ENCODE measurements at places on chromosomes 7 and 10.
A peak's percentile ranks its signal among the peaks of the same experiment; 100 is the strongest.

DNA sequence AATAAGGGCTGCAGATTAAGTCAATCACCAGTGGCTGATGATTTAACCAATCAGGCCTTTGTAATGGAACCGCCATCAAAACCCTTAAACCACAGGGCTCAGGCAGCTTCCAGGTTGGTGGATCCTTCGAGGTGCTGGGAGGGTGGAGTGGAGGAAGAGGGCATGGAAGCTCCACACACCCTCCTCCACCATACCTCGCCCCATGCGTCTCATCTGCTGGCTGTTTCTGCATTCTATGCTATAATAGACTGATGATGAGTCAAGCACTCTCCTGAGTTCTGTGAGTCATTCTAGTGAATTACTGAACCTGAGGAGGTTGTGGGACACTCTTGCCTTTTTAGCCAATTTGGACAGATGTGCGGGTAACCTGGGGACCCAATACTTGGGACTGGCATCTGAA, 43.9 kb downstream of the CHST15 start:
- DNase-seq, result no peak

GRCh38 chr10:5663692-5664427, 2.5 kb downstream of the ASB13 start:
- DNase-seq, result no peak

GRCh38 chr7:91463330-91463729, 199.1 kb downstream of the FZD1 start:
- no peak for DNase-seq

- no peak for DNase-seq
These were observed 39.4 kb upstream of the GRB10 start for GRCh38 chr7:50822110-50822509.

DNA sequence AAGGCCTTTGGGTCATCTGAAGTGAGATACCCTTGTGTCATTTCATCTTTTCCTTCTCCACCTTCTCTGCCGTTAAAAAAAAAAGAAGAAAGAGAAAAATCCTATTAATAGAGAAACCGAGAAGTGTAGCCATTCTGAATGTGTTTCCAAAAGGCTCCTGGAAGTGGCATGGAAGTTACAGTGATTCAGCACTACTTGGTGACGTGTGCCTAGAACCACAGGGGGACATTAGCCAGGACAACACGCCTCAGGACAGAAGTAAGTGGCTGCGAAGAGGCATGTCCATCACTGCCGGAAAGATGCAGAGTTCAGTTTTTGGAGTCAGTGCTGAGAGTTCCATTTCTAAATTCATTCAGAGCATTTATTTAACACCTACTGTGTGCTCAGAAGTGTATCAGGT, 6.3 kb downstream of the HTRA1 start:
- DNase-seq, result no peak

GRCh38 chr7:65800890-65801341, 72.0 kb upstream of the VKORC1L1 start:
- DNase-seq, result no peak

DNA sequence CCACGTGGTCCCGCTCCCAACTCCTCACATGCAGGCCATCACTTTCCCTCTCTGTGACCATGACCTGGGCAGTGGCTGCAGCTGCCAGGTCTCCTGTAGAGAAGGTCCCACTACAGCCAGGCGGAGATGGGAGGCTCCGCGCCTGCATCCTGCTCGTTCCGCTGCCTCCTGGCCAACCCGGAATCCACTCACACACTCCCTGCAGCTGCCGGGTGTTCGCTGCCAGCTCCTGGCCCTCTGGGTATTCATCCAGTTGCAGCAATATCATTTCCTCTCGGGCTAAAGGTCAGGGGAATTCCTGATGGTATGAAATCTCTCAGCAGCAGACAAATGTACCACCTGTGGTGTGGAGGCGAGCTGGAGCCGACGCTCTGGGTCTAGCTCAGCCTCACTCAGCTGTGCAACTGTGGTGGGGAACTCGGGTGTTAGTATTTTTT, 65.7 kb downstream of the TLL2 start:
- no peak for DNase-seq

DNA sequence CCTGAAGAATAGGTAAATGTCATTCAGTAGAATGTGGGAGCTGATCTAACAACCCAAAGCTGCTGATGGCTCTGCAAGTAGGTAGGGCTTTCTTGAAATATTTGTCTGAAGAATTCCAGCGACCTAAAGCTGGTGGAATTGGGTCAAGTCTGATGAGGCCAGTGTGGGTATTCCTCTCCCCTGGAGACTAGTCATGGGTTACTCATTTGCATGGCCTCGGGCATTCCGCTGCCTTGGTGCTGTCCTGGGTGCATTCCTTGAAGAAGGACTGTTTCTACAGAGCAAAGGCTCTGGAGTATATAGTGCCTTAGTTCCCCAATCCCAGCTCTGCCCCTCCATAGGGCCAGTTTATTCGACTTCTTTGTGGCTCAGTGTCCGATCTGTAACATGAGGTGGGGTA, 19.2 kb downstream of the PDK4 start:
- no peak for DNase-seq

GRCh38 chr10:68989317-68989990, 851 bp downstream of the KIFBP start:
- no peak for DNase-seq

DNA sequence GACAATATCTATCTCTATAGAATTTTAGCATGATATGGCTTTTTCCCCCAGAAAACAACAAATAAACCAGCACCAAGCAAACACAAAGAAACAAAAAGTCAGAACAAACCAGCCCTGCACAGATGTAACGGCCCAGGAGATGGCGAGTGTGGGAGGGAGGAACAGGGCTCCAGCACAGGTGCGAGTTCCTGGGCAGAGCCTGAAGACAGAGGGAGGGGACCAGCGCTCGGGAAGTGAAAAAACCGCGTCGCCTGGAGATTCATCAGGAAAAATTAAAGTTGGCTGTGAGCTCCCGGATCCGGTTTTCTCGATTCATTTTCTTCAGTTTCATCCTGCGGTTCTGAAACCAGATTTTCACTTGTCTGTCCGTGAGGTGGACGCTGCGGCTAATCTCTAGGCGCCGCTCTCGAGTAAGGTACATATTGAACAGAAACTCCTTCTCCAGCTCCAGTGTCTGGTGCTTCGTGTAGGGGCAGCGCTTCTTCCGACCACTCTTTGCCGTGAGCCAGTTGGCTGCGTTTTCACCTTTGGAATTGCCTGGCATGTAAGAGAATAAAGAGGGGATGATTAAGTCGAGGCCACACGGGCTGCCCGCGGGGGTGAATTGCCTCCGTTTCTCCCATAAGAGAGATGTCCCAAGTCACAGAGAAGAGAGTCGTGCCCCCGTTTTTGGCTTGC, 2.3 kb downstream of the HOXA10 start:
- DNase-seq, result no peak

- no peak for DNase-seq
These were observed 104.5 kb downstream of the TNS3 start for GRCh38 chr7:47477191-47478016.

DNA sequence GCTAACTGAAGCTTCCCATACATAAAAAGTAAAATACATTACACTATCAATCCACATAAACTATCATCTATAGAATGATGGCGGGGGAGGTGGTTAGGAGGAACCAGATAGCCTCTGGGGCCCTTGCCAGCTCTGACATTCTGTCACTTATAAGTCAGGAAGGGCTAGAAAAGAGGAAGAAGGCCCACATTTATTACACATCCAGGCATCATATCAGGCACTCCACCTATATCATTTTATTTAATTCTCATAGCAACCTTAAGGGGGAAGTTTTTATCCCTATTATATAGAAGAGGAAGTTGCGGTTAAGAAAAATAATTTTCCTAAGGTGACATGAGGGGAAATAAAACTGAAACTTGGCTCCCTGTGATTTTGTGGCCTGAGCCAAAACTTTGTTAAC, 29.9 kb downstream of the HEPACAM2 start:
- no peak for DNase-seq

DNA sequence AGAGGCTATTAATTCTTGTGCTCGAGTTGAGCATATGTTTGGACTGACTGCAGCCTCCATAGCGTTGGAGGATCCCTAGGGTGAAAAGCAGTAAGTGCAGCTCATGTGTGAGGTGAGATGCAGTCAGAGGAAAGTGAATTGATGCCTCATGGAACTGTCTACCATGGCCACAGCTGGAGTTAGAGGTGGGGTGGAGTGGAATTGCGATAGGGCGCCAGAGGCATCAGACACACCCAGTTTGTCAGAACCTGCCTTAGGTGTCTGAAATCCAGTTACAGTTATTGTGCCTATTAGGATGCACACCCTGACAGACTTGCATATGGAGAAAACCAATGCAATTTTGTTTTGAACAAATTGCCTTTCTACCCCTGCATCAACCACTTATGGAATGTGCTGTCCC, 39.4 kb downstream of the ERLIN1 start:
- no peak for DNase-seq

- DNase-seq, result no peak
These were observed 87.6 kb downstream of the VSTM2A start for GRCh38 chr7:54629771-54630170.

DNA sequence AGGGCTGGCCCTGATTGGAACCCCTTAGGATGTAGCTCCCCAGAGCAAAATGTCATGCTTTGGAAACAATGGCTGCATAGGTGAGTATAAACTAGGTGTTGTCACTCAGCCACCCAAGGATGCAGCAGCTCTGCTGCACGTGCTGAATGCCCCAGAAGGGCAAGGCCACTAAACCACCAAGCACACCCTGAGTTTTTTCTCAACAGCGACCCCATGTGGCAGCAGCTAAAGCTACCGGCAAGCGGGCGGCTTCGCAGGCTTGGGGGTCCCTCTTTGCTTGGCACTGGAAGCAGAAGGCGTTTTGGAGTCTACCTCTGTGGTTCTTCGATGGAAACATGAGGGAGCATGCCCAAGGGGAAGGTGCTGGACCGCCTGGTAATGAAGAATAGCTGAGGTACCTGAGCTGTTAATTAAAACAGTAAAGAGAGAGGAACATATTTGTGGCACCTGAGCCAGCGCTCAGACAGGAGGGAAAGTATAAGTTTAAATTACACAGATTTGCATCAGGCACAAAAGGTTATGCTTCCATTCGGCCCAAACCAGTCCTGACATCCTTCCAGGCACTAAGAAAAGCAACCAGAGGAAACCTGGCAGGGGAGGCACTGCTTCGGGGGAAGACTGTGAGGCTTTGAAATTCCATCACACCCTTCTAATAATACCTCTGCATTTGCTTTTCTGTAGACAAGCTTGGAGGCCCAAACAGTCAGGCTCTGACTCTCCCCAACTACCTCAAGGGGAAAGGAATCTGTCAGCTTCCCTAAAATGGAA, 152.1 kb downstream of the GFRA1 start:
- no peak for DNase-seq

DNA sequence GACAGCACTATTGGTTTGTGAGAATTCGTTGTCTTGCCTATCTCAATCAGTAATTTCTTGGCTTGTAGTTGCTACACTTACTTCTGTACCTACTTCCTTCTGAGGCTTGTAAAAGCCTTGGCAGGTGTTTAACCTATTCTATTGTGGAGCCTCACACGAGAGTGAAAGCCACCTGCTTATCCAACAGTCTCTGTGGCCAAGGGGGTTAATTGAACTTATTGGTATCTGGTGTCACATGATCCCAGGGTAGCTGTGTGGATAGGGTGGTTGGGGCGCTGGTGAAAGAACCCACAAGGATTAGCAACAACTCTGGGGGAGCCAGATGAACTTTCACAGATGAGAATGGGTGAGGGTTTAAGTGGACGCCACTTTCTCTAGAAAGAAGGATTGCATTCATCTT, 13.9 kb upstream of the ATP6V0E2 start:
- no peak for DNase-seq

DNA sequence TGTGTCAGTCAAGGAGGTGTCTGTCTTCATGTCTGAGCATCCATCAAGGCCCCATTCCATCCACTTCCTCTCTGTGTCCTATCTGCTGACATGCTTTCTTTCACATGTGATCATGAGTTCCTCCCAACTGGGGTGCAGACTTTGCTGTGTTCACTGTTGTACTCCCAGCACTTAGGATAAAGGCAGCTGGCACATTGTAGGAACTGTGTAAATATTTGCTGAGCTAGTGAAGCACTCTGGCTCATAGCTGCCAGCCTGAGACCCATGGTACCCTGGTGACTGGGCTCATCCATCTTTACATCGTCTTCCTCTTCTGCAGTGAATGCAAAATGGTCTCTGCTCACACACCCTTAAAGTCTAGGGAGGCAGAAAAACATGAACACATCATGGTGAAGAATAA, 242.2 kb upstream of the IGFBP3 start:
- DNase-seq, result no peak

DNA sequence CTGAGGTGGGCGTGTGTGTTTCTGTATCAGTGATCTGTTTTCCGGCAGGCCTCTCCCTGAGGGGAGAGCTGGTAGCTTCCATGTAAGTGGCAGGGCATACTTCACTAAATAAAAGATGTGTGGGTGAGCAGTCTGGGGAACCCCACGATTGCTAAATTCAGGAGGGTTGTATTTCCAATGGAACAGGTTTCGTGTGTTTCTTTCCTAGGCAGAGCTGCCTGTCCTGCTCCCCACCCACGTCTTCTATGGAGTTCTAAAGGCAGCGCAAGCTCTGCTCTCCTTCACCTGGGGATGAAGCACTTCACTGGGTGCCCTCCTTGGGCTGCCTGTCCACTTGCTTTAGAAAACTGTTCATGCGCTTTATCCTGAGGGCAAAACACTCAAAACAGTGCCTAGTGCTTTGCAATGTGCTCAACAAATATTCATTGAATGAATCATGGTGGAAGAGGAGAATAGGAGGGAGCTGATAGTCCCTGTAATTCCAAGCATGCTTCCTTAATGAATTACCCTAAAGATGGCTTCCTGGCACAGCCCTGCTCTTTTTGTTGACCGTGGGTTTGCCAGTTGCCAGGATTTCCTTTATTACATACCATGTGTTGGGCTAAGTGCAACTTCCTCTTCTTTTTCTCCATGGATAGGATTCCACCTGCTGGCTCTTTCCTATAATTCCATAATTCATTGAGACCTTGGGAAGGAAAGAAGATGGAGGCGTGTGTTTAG, 50.6 kb upstream of the SRPK2 start:
- peak; percentile 69 for DNase-seq

DNA sequence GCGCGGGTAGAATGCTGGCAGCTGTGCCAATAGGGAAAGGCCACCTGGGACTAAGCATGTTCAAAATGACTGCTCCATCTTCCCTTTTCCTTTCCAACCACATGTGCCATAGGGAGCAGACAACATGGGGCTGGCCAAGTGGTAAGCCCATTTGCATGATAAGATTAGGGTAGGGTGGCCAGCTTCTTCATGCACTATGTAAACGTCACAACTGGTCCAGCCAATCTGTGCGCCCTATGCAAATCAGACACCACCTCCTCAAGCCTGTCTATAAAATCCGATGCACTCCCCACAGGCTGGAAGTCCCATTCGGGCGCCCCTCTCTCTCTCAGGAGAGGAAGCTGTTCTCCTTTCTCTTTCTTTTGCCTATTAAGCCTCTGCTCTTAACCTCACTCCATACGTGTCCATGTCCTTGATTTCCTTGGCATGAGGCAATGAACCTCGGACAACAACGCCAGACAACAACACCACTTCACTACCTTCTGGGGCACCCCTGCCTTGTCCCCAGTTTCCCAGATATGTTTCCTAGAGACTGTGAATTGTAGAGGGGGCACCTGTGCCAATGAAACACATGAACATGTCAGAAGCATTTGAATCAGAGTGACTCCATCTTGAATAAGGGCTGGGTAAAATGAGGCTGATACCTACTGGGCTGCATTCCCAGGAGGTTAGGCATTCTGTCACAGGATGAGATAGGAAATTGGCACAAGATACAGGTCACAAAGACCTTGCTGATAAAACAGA, 19.1 kb upstream of the EXOC6 start:
- no peak for DNase-seq
